NCI-H1417 (cell line): ENCODE measurements at places on chromosomes 7 and 10.
A peak's percentile ranks its signal among the peaks of the same experiment; 100 is the strongest.

DNA sequence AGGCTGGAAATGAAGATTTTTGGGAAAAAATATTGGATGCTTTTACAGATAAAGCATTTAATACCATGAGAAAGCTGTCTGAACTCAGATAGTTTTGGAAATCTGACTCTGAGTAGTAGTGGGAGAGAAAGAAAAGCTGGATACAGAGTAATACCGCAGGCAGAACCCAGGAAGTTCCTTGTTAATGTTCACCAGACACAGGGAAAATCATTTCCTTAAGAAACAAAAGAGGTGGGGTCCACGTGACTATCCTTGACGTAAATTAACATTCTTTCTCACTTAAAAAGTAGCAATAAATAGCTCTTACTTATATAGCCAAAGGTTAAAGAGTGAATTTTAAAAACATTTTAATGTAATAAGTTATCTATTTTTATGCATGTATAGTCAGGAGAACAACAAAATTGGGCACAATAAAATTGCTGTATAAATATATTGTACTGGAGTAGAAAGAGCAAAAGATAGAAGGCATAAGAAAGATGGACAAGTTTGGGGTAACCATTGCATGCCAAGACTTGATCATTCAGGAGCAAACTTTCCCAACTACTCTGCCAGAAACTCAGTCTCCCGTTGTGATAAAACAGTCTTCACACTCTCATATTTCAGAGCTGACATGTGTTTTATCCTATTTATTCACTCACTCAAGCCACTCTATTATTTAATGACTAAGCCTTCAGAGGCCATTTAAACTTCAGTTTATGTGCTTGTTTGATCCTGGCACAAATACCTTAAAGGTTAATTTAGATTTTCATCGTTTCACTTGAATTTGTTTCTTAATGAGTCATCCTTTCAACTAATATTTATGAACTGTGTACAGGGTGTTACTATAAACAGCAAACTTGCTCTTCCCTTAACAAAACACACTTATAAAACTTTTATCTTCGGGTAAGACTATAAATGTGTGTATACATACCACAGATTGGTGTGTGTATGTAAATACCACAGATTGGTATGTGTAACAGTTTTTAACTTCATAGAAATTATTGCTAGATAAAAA, 143.1 kb downstream of the GNAI1 start:
- DNase-seq, result no peak

GRCh38 chr7:31850601-31851000, 163.6 kb downstream of the PPP1R17 start:
- DNase-seq, result no peak

GRCh38 chr10:69684981-69685353, 54.9 kb downstream of the FAM241B start:
- no peak for DNase-seq

- DNase-seq, result no peak
These were observed 599.6 kb upstream of the C7orf33 start for GRCh38 chr7:147990942-147991341.

- no peak for DNase-seq
These were observed 34.0 kb downstream of the IMMP2L start for GRCh38 chr7:111528331-111528730.

DNA sequence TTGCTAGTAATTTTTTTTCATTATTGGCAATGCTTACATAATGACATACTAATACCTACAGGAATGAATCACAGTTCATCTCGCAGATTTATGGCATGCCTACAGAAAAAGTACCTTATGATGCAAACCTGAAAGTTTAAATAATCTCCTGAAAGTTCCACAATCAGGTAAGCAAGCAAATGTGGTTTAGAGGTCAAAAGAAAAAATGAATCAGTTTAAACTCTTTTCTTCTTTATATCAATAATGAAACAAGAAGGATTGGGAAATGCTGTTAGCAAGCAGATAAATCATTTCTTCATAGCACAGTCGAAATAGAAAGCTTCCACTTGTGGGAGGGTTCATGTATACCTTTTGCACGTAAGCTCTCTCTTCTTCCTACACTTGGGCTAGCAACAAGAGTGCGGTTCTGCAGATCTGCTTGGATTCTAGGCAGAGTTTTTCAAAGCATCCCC, 53.7 kb upstream of the MTPN start:
- no peak for DNase-seq

DNA sequence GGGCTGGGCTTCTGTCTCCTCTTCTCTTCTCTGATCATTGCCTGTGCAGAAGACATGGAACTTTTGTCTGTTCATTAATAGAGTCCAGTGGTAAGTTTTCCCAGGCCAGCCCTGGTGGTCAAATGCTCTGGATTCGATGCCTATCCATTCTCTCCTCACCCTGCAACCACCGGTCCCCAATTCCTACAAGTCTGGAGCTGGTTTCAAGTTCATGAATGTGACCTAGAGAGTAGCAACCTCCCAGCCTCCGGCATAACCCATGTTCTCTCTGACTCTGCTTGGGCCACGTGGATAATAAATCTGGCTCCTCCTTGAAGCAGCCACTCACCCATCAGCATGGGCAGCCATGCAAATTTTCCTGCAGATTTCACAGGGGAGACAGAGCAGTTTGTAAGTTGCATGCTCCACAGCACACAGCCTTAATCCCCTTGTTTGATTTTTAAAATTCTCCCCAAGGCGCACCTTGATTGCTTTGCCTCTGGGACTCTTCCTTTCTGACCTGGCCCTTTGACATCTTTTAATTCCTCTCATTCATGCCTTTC, 37.3 kb upstream of the PDZD8 start:
- no peak for DNase-seq

DNA sequence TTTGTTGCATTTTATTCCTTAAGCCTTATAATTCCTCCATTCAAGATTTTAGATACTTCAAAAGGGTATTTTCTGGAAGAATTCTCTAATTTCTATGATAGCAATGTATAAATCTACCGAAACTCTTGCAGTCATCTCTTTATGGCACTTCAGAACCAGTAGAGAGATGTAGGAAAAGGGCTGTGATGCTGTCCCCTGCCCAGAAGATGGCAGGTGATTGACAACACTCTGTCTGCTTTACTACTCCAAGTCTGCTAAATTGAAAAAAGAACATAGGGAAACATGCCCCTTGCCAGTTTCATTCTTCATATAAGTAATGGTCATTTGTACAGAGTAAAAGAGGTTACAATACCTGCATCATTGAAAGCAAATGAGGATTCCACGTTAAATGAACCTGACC, 5.1 kb downstream of the TCTN3 start:
- no peak for DNase-seq

DNA sequence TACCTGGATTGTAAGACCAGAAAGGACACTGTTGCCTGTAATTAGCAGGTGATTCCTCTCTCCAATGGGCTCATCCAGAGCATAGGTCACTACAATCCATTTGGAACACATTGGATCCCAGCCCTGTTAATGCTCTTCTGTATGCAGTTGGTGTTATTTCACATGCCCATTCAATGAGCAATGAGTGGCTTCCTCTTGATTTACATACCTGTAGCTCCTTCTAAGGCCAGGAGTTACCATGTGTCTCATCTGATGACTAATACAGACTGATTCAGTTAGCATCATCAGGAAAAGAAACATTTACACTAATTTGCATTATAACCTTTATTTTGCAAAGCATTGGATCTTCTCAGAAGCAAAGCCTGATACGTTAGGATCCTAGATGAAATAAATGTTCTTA, 83.1 kb upstream of the NPVF start:
- DNase-seq, result no peak

GRCh38 chr7:137652721-137653120, 194.1 kb downstream of the DGKI start:
- no peak for DNase-seq

DNA sequence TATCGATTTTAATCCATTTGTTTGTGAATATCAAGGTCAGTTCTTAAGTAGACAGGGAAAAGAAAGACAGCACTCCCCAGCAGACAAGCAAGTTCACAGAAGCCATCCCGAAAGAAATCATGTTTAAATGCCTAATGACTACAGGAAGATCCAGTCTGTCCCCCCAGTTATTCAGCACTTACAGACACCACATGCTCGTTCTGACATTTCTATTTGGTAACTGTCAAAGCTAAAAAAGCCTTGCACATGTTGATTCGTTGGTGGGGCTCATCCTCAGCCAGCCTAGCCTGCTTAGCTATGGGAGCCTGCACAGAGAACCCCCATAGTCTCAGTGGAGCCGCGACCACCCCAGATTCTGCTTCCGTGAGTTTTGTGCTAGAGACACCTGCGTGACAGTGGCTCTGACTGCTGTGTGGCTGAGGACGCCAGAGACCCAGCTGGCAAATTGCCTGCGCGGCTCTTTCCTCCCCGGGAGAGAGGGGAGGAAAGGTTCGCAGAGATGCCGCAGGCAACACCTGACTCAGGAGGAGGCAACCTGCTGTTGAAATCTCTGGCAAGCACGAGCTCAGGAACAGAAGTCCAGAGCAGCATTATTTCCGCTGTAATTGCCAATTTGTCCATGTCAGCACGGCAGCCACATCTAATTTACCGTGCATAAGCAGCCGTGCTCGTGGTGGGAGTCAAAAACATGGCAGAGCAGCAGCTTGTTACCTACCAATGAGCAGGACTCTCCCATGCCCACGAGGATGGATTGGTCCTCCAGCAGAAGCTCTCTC, 194.2 kb downstream of the GPAM start:
- DNase-seq, result peak; percentile 11

GRCh38 chr10:34713875-34714274, 101.2 kb downstream of the PARD3 start:
- no peak for DNase-seq

DNA sequence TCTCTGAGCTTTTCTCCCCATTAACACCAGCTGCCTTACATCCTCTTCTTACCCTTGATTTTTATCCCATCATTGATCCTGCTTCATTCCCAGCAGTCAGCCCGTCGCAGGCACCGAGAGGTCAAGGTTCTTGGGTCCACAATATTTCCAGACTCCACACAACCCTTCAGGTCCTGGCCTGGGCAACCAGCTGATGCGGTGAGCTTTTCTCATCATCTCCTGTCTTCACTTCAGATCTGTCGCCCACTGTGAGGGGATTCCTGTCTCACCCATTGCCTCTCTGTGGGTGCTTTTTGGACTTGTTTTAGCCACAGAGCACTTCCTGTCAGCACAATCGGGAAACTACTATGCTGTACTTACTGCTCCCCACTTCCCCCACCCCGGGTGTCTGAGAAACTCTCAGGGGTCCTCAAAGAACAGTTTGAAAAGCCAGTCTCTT, 8.4 kb upstream of the PVRIG start:
- DNase-seq, result no peak
